ENCODE measurements at places on chromosomes 6 and 20.
A peak's percentile ranks its signal among the peaks of the same experiment; 100 is the strongest.

- DNase-seq: no peak
These were observed 34.6 kb upstream of the TMEM244 start for GRCh38 chr6:129895692-129896091.

GRCh38 chr20:4973330-4974097 lies 27.8 kb downstream of the SLC23A2 start:
- no peak for DNase-seq

- no peak for DNase-seq
These were observed 152.7 kb upstream of the FKBP1C start for GRCh38 chr6:63058601-63059000.

DNA sequence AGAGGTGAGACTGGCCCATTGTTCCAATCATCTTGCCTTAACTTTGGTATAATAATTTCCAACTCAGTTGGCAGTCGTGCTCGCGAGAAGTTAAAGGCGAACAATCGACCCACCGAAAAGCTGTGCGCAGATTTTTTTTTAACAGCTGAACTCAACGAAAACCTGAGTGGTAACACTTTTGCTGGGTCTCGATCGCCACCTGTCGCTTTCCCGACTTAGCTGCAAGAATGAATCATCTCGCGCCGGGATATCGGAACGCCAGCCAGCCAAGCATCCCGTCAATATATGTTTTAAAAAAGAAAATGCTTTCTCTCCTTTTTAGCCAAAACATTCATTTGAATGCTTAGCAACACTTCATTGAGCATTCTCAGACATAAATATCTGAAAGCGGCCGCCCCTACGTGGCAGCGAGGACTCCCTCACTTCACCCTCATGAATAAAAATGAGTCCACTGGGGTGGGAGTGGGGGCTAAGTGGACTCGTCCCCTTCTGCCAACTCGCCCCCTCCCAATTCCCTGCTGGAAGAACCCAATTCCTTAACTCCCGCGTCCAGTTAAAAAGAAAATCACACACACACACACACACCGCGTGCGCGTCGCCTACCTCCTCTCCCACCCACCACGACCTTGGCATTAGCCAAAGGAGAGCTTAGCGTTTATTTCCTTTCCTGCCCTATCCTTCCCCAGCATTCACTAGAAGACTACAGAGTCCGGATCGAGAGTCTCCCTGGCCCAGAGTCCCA lies 1.5 kb downstream of the COL12A1 start:
- DNase-seq: no peak

DNA sequence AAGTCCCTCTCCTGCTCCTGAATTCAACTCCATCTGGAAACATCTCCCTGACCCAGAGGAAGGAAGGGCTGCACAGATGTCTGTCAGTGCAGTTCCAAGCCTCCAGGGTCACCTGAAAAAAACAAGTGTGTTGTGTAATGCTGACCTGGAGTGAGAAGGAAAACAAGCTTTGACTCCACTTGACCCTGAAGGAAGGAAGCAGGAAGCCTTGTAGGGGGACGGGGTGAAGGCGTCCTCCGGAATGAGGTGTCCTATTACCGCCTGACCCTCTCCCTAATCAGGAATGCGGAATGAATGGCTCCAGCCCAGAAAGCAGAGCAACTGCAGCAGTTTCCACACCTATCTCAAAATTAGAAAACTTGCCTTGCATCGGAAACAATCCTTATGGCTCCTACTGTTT lies 13.9 kb upstream of the ADGRF5 start:
- no peak for DNase-seq

GRCh38 chr6:91486200-91486599 lies 899.3 kb upstream of the MAP3K7 start:
- DNase-seq: no peak

DNA sequence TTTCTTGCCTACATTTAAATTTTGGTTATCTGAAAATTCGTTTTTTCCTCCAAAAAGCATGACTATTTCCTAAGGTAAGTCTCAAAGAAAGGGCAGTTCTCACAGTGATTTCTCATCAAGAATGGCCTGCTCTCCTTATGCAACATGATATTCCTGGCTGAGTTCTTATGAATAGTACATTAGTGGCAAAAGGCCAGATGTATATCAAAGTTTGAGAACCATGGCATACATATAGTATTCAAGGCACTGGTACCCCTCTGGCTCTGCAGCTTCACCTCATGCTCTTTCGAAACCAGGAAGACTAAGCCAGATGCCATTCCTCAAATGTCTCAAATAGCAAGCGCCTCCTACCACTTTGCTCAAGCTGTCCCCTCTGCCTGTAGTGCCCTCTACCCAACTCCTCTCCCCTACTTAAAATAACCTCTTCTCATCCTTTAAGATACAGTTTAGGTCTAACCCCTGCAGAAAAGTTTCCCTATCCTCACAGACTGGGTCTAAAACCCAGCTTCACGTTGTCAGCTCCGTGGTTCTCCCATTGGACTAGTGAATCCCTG lies 280.3 kb downstream of the HACE1 start:
- DNase-seq: no peak

- no peak for DNase-seq
These were observed 19.2 kb upstream of the TSPYL1 start for GRCh38 chr6:116298973-116299372.

- DNase-seq: no peak
These were observed 25.9 kb downstream of the LYRM4 start for GRCh38 chr6:5234874-5235273.

GRCh38 chr20:50037123-50037522 lies 54.3 kb downstream of the SNAI1 start:
- DNase-seq: no peak

DNA sequence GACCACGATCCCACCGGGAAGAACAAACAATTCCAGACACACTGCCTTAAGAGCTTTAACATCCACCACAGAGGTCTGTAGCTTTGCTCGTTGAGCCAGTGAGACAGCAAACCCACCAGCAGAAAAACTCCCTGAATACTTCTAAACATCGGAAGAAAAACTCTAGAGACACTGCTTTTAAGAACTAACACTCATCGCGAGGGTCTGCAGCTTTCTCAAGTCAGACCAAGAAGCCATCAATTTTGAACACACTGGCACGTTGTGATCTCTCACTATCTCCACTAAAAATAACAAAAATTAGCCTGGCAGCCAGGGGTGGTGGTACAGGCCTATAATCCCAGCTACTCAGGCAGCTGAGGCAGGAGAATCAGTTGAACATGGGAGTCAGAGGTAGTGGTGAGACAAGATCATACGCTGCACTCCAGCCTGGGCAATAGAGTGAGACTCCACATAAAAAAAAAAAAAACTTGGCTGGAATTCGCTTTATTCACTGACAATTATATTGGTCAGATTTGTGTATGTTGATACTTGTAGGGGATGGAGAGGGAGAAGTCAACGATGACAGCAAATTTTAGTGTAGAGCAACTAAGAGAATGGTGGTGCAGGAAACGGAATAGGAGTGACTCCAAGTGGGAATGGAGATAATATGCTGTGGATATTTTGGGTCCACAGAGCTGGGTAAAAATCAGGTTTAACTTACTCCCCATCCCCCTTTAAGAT lies 860 bp upstream of the TMEM14C start:
- DNase-seq: no peak

- no peak for DNase-seq
These were observed 27.6 kb upstream of the IFNGR1 start for GRCh38 chr6:137246791-137247202.

- no peak for DNase-seq
These were observed 31.5 kb downstream of the SLC16A10 start for GRCh38 chr6:111118826-111119225.

DNA sequence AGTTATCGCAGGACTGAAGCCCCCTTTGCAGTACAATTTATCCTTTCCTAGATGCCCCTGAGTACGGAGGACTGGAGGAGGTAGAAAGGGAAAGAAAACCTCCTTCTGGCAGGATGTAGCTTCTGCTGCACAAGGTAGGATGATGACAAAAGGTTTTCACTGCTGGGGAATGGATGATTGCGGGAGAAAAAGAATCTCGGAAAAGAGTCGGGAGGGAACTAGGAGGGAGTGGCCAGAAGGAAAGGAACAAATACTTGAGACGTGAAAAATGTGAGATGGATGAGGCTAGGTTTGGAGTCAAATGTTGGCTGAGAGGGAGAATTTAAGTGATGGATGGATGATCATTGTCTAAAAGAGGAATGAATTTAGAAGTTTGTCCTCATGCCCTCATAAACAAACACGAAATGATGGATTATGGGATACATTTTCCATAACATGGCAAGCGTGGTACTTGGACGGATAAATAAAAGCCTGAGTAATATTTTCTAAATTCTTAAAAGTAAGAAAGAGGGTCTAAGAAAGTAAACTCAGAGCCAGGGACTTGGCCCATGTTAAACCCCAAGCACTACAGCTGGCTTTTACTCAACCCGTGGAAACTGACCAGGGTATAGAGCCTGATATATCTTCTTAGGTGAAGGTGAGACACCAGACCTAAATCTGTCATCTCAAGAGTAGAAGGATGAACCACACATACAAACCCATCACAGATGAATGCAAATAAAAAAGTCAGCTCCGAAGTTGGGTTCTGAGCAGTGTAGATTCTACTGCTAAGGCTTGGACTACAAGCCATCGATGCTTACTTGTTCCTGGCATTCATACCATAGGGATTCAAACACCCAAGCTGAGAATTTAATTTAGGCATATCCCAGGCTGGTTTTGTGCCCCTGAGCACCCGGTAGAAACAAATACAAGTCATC lies 72.4 kb downstream of the HFE start:
- DNase-seq: no peak

GRCh38 chr20:35564905-35565304 lies 23.0 kb downstream of the ERGIC3 start:
- no peak for DNase-seq

- DNase-seq: no peak
These were observed 429.0 kb downstream of the BMP2 start for GRCh38 chr20:7196481-7196880.

DNA sequence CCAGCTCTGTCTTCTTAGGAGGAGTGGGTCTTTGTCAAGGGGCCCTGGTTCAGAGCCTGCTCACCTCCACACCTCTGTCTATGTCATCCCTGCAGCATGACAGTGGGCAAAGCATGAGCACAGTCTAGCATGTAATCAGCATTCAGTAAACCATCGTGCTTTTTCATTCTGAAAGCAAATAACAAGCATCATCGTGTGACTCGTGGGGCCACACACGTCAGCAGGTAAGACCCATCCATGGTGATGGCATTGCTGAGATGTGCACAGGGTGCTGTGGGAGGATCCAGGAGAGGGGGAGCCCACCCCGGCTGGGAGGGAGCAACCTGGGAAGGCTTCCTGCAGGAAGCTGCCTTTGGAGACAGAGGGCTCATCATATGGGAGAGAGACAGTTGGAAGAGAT lies 106.7 kb downstream of the TMEM242 start:
- DNase-seq: no peak

GRCh38 chr20:36435592-36436541 lies 105.5 kb upstream of the MYL9 start:
- DNase-seq: peak; percentile 39

DNA sequence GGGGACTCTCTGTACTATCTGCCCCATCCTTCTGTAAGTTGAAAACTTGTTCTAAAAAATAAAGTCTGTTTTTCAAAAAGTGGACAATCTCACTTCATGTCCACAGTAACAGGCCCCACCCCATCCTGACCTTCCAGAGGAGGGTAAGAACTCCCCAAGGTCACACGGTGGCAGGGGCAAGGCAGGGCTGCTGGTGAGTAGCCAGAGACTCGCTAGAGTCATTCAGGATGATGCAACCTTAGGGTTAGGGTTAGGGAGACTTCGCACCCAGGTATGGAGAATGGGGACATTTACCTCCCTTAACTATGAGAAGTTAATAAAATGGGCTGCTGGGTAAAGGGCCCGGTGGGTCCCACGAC lies 15.4 kb downstream of the PEDS1 start:
- no peak for DNase-seq

- DNase-seq: no peak
These were observed 55.4 kb upstream of the BMP2 start for GRCh38 chr20:6711951-6712649.

DNA sequence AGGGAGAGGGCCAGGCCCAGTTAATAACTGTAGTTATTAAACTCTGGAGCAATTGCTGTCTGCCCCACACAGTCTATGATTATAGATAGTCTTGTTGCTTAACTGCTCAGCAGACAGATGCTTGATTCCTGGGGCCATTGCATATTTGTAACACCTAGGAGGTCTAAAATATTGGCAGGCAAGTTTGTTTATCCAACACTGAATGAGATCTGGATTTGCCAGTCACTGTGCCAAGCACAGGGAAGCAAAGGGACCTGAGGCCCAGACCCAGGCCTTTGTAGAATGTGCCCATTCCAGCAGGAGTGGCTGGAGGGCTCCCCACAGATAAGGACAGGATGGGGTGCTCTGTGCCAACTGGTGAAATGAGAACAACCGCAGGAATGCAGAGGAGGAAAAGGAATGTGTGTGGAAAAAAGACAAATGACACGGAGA lies 17.6 kb upstream of the ENTPD6 start:
- DNase-seq: no peak

- peak; percentile 17 for DNase-seq
These were observed 76.2 kb upstream of the BCLAF1 start for GRCh38 chr6:136365776-136366354.

DNA sequence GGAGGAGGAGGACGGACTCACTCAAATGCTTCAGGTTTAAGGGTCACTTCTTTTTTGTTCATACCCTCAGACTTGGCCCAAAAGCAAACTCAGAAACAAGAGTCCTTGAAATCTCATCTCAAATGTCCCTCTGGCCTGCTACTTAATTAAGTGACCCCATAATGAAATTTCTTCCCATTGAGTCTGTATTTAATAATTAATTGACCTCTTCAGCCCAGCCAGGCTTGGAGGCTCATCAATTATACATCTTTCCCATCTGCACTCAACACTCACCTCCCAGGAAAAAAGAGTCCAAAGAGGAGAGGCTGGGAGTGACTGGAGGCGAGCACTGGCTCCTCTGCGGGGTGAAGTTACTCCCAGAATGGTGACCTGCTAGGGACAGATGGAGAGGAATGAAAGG lies 90.5 kb upstream of the EYA2 start:
- DNase-seq: no peak

DNA sequence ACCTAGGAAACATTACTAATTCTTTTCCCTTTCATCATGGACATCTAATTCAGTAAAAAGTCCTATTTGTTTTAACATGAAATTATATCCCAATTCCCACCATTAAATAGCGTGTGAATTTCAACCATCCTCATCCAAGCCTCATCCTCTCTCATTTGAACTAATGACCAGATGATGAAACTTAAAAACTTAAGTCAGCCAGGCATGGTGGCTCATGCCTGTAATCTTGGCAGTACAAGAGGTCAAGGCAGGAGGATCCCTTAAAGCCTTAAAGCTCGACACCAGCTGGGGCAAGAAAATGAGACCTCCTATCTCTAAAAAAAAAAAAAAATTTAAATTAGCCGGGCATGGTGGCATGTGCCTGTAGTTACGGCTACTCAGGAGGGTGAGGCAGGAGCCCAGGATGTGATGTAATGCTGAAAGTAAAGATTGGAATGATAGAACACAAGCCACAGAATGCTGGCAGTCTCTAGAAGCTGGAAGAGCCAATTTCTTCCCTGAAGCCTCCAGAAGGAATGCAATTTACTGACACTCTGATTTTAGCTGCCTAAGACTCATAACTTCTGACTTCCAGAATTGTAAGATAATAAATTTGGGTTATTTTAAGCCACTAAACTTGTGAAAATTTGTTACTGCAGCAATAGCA lies 27.1 kb upstream of the HAO1 start:
- DNase-seq: no peak

All from bone marrow (tissue), 2 donors.